Left kidney (tissue), 8 donors: ENCODE measurements at places on chromosomes 3 and 15.

- no peak for DNase-seq
Measured at GRCh38 chr15:58650102-58650501, 99.4 kb downstream of the ADAM10 start.

DNA sequence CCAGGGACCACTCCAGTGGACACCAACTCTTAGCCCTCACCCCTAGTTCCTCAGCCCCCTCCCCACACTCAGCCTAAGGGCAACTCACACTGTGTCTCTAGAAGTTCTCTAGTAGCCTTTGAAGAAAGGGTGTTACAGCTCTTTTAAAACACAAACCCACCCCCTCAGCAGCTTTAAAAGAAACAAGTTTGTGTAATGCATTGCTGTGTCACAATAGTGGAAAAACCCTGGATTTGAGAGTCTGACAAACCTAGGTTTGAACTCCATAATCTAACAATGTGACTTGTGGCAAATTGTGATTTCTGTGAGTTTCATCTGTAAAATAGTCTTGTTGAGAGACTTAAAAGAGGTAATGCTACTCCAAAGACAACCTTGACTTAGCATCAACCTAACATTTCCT lies 54.0 kb downstream of the PLCH1 start:
- no peak for DNase-seq

GRCh38 chr3:138854204-138854603 lies 19.5 kb upstream of the PIK3CB start:
- DNase-seq = no peak

GRCh38 chr3:167913219-167913835 lies 177.8 kb downstream of the SERPINI1 start:
- DNase-seq = no peak

DNA sequence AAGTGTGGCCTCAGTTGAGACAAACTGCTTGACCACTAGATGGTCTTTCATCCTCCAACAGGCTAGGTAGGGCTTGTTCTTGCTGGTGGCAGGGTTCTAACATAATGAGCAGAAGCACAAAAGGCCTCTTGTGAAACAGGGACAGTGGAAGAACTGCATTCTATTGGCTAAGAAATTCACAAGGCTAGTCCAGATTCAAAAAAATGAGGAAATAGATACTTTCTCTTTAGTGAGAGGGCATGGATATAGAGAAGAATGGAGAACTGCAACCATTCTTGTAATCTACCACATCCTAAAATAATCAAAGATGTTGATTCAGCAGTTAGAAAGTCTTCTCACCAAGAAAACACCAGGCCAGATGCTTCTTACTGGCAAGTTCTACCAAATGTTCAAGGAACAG lies 143.7 kb upstream of the LRIG1 start:
- DNase-seq = no peak

- DNase-seq = no peak
Measured at GRCh38 chr3:167102071-167102470, 278.0 kb downstream of the ZBBX start.

- no peak for DNase-seq
Measured at GRCh38 chr3:143351895-143352608, 232.5 kb downstream of the CHST2 start.

DNA sequence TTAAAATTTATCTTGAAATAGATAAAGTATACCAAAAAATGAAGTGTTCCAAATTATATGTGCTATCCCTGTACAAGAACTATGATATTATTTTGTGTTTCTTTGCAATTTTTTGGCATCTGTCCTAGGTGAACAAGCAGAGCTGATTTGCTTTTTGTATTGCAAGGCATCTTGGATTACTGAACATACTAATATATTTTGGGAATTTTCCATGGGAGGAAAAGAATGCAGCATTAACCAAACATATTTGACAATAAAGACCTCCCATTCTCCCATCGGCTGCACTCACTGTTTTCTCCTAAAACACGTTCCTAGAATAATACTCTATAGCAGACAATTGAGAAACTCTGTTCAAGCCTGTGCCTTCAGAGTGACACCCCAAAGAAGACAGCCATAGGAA lies 265.1 kb upstream of the ALCAM start:
- DNase-seq = no peak

DNA sequence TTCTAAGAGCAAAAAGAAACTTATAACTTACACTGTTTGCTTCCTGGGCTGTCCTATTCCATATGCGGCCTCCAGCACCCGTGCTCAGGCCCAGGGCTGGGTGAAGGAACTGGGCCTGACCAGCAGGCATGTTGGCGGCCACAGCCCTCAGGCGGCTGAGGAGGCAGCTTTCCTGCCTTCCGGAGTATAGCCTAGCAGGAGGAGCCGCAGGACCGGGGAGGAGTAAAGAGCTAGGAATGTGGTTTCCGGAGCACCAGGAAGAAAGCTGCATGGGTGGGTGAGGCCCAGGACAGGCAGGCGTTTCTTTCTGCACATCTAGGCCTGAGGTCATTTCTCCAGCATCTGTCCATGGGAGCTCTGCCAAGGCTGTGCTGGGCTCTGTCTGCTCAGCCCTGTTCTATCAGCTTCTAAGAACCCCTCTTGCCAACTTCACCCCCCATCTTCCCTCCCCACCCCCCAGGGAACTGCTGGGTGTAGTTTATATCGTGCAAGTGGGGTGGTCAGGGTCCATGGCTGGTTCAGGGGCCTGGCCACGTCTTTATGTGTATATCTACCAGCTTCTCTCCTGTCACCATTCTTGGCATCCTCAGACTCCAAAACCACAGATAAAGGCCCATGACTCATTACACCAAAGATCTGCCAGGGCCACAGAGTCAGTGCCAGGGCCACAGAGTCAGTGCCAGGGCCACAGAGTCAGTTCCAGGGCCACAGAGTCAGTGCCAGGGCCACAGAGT lies 7.8 kb upstream of the KIF7 start:
- DNase-seq = no peak

DNA sequence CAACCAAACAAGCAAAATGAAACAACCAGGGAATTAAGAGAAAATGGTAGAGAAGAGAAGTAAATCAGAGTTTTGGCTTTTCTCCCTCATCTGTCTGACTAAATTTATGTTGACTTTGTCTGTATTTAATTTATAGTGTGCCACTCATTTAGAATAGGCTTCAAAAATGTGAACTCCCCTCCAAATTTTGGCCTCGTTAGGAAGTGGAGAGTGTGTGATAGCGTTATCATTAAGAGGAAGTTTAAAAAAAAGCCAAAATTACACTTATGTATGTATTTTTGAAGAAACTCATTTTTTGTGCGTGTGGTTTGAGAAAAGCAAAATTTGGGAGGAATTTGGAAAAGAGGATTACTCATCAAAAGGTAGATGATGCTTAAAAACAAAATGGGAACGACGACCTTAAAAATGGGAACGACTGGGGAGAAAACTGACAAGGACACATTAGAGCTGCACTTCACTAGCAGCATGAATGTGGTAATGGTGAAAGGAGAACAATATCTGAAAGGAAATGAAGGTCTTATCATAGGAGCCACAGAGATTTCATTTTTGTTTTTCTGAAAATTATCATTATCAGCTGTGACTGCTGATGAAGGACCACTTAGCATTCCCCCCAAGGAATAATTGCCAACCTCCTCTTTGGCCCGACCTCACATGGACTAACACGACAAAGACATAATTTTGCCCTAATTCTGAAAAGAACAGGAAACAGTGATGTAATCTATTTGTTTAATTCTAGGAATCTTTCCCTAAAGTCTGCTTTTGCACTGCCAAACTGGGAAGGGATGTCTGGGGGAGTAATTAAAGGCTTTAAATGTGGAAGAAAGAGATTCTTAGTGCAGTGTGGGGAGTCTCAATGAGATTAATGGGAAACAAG lies 163.2 kb upstream of the P2RY1 start:
- DNase-seq = no peak

DNA sequence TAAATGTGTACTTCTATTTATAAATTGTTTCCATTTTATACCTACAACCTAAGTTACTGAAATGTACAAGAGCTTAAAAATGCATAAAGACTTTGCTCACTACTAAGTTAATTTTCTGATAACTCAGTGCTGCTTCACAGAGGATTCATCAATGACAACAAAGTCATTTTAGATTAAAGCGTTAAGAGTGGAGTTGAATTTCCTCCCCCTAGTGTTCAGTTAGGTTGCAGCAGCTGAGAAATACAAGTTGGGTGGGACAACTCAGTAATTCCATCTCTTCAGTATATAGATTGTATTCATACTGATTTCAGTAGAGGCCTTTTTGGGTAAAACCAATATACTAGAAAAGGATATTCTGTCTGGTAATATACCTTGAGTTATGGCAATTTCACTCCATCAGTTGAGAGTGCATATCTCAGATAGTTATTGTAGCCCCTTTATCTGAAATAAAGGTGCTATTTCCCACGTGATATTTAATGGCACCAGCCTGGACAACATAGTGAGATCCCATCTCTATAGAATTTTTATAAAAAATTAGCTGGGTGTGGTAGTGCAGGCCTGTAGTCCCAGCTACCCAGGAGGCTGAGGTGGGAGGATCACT lies 6.9 kb upstream of the RPL35A start:
- DNase-seq = no peak

- DNase-seq = no peak
Measured at GRCh38 chr3:155110022-155110421, 29.9 kb downstream of the MME start.

- DNase-seq = no peak
Measured at GRCh38 chr3:133135306-133135705, 97.1 kb downstream of the TMEM108 start.

GRCh38 chr3:132232231-132232792 lies 84.9 kb upstream of the ACP3 start:
- no peak for DNase-seq

DNA sequence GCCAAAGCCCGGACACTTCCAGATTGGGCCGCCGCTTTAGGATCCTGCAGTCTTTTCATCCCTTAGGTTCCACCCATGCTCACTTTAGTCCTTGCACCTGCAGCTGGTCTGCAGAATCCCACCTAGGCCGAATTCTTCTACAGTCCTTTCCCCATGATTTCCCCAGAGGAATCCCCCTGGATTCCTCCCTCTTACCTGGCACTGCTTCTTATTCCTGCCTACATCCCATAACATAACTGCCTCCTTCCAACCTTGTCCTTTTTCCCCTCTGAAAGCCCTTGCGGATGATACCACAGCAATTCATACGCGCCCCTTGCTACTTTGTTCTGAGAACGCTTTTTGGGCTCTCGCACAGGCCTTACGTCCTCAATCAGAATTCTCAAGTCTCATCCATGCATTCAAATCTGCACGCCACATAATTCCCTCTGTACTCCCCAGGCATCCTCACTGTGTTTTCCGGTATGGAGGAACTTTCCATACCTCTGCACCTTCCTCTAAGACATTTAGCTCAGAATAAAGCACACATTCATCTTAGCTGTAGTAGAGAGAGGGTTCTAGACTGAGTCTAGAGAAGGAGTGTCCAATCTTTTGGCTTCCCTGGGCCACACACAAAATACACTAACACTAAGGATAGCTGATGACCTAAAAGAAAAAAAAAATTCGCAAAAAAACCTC lies 619 bp downstream of the EIF2AK4 start:
- DNase-seq = no peak

GRCh38 chr3:20125897-20126296 lies 60.1 kb downstream of the SGO1 start:
- no peak for DNase-seq

DNA sequence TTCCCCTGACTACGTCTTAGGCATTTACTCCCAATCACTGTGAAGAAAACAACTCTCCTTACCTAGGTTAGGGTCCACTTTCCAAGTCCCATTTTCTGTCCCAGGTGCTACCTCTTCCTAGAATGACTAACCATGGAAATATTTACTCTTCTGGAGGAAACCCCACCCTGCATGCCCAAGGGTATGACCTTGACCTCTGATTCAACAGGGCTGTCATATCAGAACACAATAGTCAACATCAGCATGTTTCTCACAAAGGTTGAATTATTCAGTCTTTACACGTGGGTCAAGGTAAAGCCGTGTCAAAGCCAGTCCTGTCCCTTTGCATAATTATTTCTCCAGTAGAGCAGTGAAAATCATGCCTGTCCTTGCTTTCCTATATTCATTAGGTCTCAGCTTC lies 4.3 kb upstream of the FRMD5 start:
- DNase-seq = no peak

DNA sequence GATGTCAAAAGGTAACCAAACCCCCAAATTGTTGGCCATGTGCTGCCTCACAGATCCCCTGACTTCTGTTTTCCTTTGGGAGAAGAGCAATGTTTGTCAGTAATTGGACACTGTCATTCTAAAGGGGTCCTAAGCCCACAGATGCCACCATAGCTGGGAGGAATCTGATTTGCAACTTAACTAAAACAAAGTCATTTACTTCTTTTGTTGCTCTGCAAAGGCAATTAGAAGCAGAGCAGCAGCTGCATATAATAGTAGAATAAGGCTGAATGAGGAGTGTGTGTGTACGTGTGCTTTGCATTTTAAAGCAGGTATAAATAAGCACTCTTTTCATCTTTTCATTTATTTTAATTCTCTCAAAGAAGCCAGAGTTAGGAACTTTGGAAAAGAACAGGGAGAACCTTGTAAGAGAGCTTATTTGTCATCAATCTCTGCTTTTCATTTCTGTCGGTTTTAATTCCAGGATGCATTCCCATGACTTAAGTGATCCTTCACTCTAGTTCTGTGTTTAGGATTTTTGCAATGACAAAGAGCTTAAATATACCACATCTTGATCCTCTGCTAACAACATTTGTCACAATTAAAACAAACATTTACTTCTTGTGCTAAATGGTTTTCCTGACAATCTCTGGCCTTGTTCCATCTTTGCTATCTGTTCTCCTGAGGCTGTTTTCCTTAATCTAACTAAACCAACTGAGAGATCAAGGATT lies 530.2 kb upstream of the CBLB start:
- DNase-seq = no peak

- no peak for DNase-seq
Measured at GRCh38 chr3:189512039-189512438, 119.2 kb upstream of the TP63 start.

GRCh38 chr3:158847452-158847821 lies 45.6 kb downstream of the MFSD1 start:
- no peak for DNase-seq

- DNase-seq = peak; percentile 37
Measured at GRCh38 chr3:35393901-35394799, 245.2 kb upstream of the ARPP21 start.

GRCh38 chr15:48501208-48501607 lies 144.3 kb downstream of the FBN1 start:
- DNase-seq = no peak

DNA sequence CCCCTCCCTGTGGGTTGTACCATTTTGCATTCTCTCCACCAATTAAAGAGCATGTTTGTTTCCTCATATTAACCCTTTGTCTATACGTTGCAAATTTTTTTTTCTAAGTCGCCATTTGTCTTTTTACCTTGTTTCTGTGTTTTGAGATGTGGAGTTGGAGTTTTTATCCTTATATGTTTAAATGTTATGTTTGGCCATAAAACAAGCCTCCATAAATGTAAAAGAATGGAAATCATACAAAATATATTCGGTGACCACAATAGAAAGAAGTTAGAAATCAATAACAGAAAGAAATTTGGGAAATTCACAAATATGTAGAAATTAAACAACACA lies 29.2 kb downstream of the LRRK1 start:
- no peak for DNase-seq

- DNase-seq = no peak
Measured at GRCh38 chr3:157872902-157873301, 233.3 kb downstream of the SHOX2 start.

GRCh38 chr3:38738630-38739395 lies 77.2 kb downstream of the SCN10A start:
- DNase-seq = peak; percentile 3

GRCh38 chr15:62753518-62754221 lies 288.9 kb upstream of the TPM1 start:
- no peak for DNase-seq
